T-helper 22 cell (primary cell): ENCODE measurements at places on chromosomes 6 and 20.

DNA sequence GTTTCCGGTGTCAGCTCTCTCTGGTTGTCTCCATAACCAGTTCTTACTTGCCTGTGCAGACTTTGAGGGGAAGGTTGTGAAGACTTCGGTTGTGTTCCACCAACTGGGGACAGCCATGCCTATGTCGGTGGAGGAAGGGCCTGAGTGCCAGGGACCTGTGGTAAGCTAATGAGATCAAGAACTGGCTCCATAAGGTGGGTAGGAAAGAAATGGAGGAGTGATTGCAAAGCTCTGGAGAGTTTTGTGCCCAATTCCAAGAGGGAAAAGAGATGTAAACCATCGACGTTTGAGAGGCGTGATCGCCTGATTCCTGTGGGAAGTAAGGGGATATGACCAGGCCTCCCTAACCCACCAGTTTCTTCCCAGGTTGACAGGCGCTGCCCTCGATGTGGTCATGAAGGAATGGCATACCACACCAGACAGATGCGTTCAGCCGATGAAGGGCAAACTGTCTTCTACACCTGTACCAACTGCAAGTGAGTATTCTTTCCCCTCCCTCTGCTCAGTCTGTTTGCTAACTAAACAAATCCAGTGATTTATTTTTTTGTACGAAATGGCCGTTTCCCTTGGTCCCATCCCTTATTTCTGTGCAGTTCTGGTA, 893 bp downstream of the POLR1H start:
- no peak for DNase-seq

- peak; percentile 45 for DNase-seq
Measured at GRCh38 chr6:149938571-149939355, 3.1 kb upstream of the ULBP2 start.

DNA sequence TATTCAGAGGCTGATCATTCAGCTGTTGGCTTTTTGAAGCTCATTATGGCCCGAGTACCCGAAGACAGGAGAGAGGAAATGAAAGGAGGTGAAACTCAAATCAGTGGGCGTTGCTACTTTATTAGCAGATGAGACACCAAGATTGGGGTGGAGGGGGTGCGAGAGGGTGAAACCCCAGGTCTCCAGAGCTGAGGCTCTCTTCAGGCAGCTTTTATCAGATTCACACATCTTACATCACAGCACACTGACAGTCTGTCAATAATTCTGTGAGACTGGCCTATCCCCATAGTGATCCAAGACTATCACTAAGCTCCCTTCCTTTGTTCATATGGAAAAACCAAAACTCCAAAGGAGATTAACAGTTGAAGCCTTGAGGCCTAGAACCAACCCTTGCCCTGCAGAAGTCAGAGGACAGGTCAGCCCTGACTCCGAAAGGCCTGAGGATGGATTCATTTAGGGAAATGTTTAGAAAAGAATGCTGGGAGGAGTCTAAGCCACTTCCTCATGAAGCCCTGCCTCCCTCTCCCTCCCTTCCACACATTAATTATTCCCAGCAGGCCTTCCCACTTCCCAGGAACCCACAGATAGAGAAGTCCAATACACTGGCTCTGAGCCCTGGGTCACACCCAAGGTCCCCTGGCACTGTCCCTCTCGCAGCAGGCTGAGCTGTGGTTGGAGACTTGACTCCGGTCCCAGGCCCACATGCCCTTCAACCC, 23.2 kb downstream of the TRERF1 start:
- peak; percentile 60 for DNase-seq

- DNase-seq, result no peak
Measured at GRCh38 chr20:64044484-64045247, 4.8 kb downstream of the SOX18 start.

DNA sequence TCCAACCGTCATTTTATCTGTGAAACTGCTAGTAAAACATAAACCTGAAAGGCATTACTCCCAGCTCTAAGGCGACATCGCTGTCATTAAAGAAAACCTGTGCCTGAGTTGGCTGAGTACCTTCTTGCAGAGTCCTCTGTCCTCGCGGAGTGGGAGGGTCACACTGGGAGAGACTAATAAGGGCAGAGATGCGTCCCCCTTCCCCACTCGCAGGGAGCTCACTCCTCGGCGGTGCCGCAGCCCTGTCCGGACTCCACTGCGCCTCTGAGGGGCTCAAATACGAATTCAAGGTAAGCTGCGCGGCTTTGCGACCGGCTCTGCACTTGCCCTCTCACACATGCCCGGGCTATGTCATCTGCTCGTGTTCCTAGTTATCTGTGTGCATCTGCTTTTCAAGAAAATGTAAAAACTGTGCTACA, at the start of gene COL19A1:
TSS of gene COL19A1 (plus strand) at position 206 of the 419 bp plus-strand sequence. CDS start 13,012 bp downstream, outside the sequence.
- no peak for DNase-seq

GRCh38 chr6:35512006-35512405, 690 bp downstream of the TULP1 start:
- no peak for DNase-seq

DNA sequence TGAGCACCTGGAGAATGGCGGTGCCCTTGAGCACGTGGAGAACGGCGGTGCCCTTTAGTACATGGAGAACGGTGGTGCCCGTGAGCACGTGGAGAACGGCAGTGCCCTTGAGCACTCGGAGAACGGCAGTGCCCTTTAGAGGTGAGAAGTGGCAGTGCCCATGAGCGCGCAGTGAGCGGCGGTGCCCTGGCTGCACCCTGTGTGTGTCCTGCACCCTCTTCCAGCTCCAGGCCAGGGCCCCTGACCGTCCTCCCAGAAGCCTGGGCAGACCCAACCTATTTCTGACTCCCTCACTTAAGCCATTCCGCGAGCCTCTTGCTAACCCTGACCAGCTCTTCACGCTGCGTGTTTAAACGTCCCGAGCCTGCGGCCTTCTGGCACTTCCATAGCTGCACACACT, 151.3 kb downstream of the DLL1 start:
- no peak for DNase-seq
